ENCODE measurements at places on chromosomes 3 and 15.

DNA sequence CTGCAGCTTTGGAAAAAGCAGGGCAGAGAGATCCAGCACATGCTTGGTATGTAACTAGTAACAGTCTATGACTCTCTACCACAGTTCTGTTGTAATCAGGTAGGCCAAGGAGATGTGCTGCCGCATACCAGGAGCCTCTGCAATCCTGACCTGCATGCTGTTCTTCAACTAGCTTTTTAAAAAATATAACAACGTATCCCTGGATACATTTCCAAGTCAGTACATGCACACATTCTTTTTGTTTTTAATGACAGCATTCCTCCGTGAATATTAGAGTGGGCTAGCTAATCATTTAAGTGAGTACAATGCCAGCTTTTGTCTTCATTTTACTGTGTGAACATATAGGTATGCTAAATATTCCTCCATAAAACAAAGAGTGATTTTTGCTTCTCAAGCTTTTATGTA, 437.8 kb downstream of the RBMS3 start:
- DNase-seq = no peak
- H3K4me3 ChIP-seq = no peak overlapping the region
- H3K27me3 ChIP-seq = no peaks in the 10 kb centered on the region
- no peak overlapping the region for H3K27ac ChIP-seq
- H3K36me3 ChIP-seq = no peaks in the 10 kb centered on the region

GRCh38 chr3:197692641-197693040, 44.1 kb downstream of the RUBCN start:
- H3K4me3 ChIP-seq = no peak overlapping the region
- no peaks in the 10 kb centered on the region for H3K4me1 ChIP-seq
- DNase-seq = no peak
- H3K27me3 ChIP-seq = no peaks in the 10 kb centered on the region

- no peak overlapping the region for H3K4me3 ChIP-seq
- no peak for DNase-seq
- H3K36me3 ChIP-seq = no peaks in the 10 kb centered on the region
These were observed 32.8 kb downstream of the ARRDC4 start for GRCh38 chr15:97993310-97993738.

DNA sequence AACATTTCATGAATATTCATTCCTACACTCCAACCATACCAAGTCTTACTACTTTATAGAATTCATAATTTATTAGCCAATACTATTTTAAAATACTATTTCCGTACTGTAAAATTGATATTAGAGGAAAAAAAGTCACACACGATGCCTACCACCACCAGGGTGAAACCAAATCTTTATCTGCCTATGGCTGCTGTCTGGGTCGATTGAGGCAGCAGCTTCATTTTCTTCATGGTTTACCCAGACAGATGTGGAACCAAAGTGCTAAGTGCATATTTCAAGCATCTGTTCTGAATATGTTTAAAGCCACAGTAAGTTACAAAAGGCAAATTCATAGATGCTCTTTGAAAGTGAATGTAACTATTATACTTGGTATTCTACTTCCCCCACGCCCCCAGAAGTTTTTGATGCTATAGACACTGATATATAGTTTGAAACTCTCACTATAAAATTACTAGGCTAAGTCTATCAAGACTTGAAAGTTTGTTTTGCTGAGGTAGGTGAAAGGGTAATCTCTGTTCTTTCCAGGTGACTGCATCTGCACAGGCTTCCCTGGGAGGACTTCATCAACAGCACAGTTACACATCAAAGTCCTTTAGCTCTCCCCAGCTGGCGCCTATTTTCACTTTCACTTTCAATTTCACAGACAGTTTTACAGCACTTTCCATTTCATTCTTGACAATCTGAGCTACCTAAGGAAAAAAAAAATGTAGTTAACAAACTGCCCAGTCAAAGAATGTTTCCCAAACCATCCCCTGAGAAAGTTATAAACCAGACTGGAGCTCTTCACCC, 113.9 kb downstream of the POLQ start:
- H3K36me3 ChIP-seq = peaks cover 10% of the 10 kb centered on the region
- H3K4me3 ChIP-seq = peak overlapping the region; percentile 47
- peaks cover 9% of the 10 kb centered on the region for H3K4me1 ChIP-seq
- H3K27me3 ChIP-seq = no peaks in the 10 kb centered on the region
- peak; percentile 74 for DNase-seq

GRCh38 chr15:92095693-92096092, 242.2 kb downstream of the SLCO3A1 start:
- peaks cover 54% of the 10 kb centered on the region for H3K4me1 ChIP-seq
- DNase-seq = peak; percentile 74
- no peaks in the 10 kb centered on the region for H3K36me3 ChIP-seq
- no peaks in the 10 kb centered on the region for H3K27me3 ChIP-seq
- H3K27ac ChIP-seq = peak overlapping the region; percentile 89
- H3K4me3 ChIP-seq = peak overlapping the region; percentile 85

- H3K36me3 ChIP-seq = no peaks in the 10 kb centered on the region
- no peaks in the 10 kb centered on the region for H3K27me3 ChIP-seq
- no peaks in the 10 kb centered on the region for H3K4me1 ChIP-seq
- no peak overlapping the region for H3K27ac ChIP-seq
- no peak for DNase-seq
These were observed 1057.2 kb downstream of the NAALADL2 start for GRCh38 chr3:175916191-175916934.

- H3K4me3 ChIP-seq = no peak overlapping the region
- no peaks in the 10 kb centered on the region for H3K36me3 ChIP-seq
- peaks cover 43% of the 10 kb centered on the region for H3K27me3 ChIP-seq
- H3K27ac ChIP-seq = no peak overlapping the region
These were observed 160.4 kb upstream of the CFAP20DC start for GRCh38 chr3:59210260-59210659.

GRCh38 chr3:138174421-138175131, at the start of gene DBR1:
Gene DBR1 (minus strand): TSS chr3:138174921. CDS start chr3:138174795, 126 bp downstream.
- peaks cover 4% of the 10 kb centered on the region for H3K36me3 ChIP-seq
- H3K4me3 ChIP-seq = peak within 1 kb of the TSS; percentile 96
- H3K4me1 ChIP-seq = peaks cover 26% of the 10 kb centered on the region
- peak; percentile 80 for DNase-seq

- no peak overlapping the region for H3K27ac ChIP-seq
- H3K36me3 ChIP-seq = no peaks in the 10 kb centered on the region
- H3K27me3 ChIP-seq = peaks cover 6% of the 10 kb centered on the region
These were observed 199.9 kb downstream of the MFSD1 start for GRCh38 chr3:159001711-159002110.

- H3K4me1 ChIP-seq = peaks cover 47% of the 10 kb centered on the region
- peak overlapping the region; percentile 63 for H3K27ac ChIP-seq
- H3K4me3 ChIP-seq = peak overlapping the region; percentile 32
These were observed 137.4 kb downstream of the MBNL1 start for GRCh38 chr3:152405915-152406802.

DNA sequence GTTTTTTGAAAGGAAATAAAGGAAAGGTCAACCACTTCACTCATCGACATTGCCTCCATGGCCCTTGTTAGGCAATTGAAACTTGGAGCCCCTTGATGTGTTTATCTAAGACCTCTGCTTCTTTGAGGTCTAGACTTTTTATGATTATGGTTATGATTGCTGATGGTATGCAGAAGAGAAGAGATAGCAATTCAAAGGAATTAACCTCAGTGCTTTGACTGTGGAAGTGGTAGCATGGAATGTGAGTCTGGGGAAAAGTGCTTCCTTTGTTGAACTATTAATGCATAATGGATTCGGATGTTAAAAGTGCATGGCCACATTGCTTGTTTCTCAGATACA, 46.1 kb downstream of the FNDC3B start:
- no peaks in the 10 kb centered on the region for H3K27me3 ChIP-seq
- peaks cover 38% of the 10 kb centered on the region for H3K4me1 ChIP-seq
- no peak for DNase-seq
- peak overlapping the region; percentile 87 for H3K27ac ChIP-seq
- H3K4me3 ChIP-seq = no peak overlapping the region

DNA sequence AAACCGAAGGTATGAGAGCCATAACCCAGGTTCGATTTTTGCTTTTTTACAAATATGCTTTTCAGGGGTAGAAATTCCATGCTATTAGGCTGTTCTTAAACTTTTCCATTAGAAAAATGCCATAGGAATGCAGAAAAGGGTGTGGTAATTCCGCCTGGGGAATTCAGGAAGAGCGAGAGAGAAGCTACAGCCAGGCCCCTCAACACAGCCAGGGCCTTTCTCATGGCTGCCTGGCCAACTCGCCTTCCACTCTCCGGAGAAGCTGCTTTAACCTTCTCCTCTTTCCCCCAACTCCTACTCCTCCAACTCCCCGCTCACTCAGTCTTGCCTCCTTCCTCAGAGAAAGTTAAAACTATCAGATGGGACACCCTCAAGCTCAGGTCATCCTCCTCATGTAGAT, 9.1 kb upstream of the TICRR start:
- DNase-seq = no peak
- H3K4me1 ChIP-seq = no peaks in the 10 kb centered on the region
- no peak overlapping the region for H3K27ac ChIP-seq
- peaks cover 44% of the 10 kb centered on the region for H3K27me3 ChIP-seq

DNA sequence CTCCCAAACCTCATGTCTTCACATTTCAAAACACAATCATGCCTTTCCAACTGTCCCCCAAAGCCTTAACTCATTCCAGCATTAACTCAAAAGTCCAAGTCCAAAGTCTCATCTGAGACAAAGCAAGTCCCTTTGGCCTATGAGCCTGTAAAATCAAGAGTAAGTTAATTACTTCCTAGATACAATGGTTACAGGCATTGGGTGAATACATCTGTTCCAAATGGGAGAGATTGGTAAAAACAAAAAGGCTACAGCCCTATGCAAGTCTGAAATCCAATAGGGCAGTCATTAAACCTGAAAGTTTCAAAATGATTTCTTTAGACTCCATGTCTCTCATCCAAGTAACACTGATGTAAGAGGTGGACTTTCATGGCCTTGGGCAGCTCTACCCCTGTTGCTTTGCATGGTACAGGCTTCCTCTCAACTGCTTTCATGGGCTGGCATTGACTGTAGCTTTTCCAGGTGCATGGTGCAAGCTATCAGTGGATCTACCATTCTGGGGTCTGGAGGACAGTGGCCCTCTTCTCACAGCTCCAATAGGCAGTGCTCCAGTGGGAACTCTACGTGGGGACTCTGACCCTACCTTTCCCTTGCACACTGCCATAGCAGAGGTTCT, 55.0 kb upstream of the PLSCR4 start:
- no peak overlapping the region for H3K4me3 ChIP-seq
- H3K36me3 ChIP-seq = no peaks in the 10 kb centered on the region

DNA sequence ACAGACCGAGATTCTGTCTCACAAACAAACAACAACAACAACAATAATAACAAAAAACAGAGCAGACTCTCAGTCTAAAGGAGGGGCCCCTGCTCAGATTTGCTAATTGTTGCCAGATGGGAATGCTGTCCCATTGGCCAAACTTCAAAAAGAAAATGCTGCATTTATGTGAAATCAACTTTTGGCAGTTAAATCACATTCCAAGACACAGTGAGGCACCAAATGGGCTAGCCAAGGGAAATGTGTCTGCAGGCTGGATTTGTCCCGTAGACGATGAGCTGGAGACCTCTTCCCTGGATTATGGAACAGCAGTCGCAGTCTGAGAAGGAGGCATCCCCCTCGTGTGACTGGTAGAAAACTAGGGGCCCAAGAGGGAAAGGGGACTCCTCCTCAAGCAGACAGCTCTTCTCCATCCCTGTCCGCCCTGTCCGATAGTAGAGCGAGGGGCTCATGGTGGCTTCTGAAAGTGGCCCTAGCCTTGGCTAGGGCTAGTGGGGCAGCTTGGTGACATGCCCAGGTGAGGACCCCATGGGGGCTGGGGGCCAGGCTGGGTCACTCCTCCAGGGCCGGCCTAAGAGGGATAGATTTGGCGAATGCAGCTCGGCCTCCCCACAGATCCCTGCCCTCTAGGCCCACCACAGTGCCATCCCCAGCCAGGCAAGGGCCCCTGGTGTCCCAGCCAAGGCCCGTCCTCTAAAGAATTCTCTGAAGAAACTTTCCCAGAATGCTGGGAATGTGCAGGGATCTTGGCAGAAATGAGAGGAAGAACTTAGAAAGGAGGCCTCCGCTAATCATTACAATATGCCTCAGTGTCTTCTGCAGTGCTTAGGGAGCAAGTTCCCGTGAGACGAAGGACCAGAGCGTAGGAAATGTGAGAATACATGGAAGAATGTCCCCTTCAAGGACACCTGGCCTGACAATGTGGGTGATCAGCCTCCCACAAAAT, 2.0 kb downstream of the SLC22A14 start:
- no peak overlapping the region for H3K27ac ChIP-seq
- no peak for DNase-seq
- no peaks in the 10 kb centered on the region for H3K27me3 ChIP-seq

GRCh38 chr3:70291097-70291482, 21.3 kb downstream of the MDFIC2 start:
- no peaks in the 10 kb centered on the region for H3K4me1 ChIP-seq
- H3K27ac ChIP-seq = no peak overlapping the region
- H3K36me3 ChIP-seq = no peaks in the 10 kb centered on the region
- DNase-seq = no peak
- H3K27me3 ChIP-seq = no peaks in the 10 kb centered on the region

- H3K27me3 ChIP-seq = peaks cover 39% of the 10 kb centered on the region
- H3K36me3 ChIP-seq = no peaks in the 10 kb centered on the region
- DNase-seq = no peak
- H3K4me3 ChIP-seq = no peak overlapping the region
- peaks cover 17% of the 10 kb centered on the region for H3K4me1 ChIP-seq
These were observed 16.3 kb upstream of the VPS8 start for GRCh38 chr3:184795522-184796190.

DNA sequence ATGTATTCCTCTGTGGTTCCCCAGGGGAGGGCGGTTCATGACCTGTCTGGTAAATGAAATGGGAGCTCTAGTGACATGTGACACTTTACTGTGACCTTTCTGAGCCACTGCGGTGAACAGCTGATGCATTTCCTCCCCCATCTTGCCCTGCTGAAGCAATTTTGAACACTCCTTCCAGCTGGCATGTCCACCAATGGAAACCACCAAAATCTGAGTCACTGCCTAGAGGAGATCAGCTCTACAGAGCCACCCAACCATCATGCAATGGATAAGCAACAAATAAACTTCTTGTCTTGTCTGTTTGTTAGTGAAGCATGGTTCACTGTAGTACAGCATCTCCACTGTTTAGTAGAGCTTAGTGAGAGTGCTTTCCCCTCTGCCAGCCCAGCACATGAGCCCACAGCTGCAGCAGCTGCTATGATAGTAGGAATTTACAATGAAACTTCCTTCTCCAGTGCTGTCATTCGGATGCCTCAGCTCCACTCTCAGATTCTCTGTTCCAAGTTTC, 479.4 kb downstream of the NTRK3 start:
- H3K27ac ChIP-seq = no peak overlapping the region
- no peaks in the 10 kb centered on the region for H3K36me3 ChIP-seq
- H3K4me3 ChIP-seq = no peak overlapping the region
- H3K27me3 ChIP-seq = no peaks in the 10 kb centered on the region
- no peaks in the 10 kb centered on the region for H3K4me1 ChIP-seq

GRCh38 chr15:51971032-51971374, 575 bp downstream of the LEO1 start:
- peaks cover 22% of the 10 kb centered on the region for H3K4me1 ChIP-seq
- DNase-seq = no peak
- H3K27me3 ChIP-seq = no peaks in the 10 kb centered on the region
- H3K27ac ChIP-seq = peak overlapping the region; percentile 95
- H3K4me3 ChIP-seq = peak overlapping the region; percentile 97

Data from natural killer cell treated with Interleukin-12 subunit alpha and Interleukin-12 subunit beta and Interleukin-15 and Interleukin-18, amount 100 ng/mL, for 72 hours (primary cell).